Hematopoietic multipotent progenitor cell treated with erythropoietin and hydrocortisone succinate and interleukin-3 and kit ligand, for 15 days (in vitro differentiated cells): ENCODE measurements at places on chromosomes 4 and X.
A peak's percentile ranks its signal among the peaks of the same experiment; 100 is the strongest.

GRCh38 chr4:26402458-26402857 lies 81.6 kb downstream of the RBPJ start:
- no peak for DNase-seq

- DNase-seq, result no peak
Observed at GRCh38 chr4:6272863-6273660, 3.4 kb downstream of the WFS1 start.

DNA sequence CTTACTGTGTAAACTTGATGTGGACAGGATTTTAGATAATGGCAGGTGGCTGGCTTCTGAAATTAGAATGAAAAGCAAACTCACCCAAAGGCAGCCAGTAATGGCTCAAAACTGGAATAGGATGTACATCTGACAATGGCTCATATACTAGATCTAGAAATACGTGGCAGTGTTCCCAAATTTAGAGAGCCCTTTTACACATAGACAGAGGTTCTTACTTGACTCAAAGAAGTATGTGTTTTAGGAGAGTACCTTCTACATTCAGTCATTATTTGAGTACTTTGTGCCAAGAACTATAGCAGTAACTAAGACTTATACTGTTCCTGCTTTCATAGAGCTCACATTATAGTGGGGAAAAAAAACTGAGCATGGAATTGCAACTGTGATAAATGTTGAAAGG lies 48.0 kb downstream of the UBE2K start:
- no peak for DNase-seq

DNA sequence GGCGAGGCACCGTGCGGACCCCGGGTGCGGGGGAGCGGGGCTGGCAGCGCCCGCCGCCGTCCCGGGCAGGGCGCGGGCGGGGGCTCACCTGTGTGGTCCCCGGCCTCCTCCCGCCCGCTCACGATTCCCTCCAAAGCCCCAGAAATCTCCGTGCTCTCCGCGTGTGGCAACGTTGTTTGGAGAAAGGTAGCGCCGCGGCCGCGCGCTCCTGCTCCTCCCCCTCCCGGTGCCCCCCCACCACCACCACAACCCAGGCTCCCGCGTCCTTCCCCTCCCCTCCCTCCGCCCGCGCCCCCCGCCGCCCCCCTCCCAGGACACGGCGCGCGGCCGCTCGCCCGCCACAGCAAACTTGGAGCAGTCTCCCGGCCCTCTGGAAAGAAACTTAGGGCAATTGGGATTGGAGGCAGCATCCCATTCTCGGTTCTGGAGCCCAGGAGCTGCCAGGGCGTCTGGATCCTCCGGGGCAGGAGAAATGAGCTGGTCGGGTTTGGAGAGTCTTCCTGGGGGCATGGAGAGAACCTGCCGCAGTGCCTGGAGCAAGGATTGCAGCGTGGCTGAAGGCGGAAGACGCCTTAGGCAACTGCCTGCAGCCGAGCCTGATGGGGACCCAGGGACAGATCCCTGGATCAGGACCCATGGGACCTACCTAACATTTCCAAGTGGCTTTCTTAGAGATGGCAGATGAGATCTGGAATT lies 855 bp downstream of the KLF3 start:
- DNase-seq, result peak; percentile 65

DNA sequence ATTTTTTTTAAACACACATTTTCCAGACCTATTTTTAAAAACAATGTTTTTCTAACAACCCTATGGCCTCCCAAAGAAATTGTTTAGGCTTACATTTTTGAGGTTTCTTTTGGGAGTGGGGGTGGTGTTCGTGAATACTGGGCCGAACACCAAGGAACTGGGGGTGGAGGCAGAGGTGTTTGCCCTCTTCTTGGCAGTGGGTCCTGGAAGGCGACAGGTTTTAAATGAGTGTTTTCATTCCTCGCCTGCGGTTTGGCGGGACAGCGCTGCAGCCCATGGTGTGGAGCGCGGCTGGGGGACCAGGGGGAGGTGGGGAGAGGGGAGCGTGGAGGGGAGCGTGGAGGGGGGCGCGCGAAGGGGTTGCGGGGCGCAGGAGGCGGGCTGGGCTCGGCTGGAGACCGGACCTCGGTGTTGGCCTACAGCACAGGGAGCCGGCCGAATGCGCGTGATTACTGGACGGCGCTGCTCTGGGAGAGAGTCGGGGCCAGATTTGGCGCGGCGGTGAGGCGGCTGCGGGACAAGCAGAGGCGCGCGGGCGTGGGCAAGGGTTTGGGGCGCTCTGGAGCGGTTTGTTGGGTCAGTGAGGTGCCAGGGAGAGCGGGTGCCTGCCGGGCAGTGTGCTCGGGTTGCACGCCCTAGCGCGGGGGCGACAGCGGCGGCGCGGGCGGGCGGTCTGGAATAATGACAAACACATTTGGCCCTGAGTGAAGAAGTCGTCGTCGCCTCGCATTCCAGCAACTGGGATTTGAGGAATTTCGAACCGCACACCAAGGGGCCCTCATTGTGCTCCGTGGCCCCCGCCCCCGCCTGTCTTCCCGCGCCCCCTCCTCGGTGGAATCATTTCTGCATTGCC lies 764 bp downstream of the PDGFRA start:
- no peak for DNase-seq

DNA sequence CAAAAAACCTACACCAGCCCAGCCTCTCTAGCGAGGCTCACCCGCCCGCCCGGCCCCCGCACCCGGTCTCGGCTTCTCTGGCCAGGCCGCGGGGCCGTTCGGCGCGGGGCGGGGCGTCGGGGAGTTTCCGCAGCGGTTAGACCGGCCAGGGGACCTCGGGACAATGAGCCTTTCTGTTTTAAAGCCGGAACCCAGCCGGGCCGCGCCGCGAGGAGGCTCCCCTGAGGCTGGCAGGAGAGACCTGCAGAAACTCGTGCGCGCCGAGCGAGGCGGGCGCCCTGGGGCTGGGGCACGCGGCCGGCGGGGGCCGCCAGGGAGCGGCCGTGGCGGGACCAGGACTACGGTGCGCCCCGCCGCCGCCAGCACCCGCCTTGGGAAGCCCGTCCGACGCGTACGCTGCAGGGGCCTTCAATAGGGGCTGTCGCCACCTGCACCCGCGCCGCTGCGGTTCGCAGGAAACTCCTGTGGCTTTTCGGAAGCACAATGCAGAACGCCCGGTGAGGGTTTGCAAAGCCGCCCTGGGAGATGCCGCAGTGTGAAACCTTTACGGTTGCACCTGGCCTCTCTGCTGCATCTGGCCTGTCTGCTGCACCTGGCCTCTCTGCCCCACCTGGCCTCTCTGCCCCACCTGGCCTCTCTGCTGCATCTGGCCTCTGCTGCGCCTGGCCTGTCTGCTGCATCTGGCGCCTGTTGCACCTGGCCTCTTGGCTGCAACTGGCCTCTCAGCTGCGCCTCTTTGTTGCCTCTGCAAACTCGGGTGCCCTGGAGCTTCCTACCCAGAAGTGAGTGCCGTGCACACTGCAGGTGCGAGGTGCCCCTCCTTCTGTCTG lies 63.9 kb downstream of the TRAPPC11 start:
- DNase-seq, result no peak
